Stimulated activated CD8-positive, alpha-beta memory T cell treated with anti-CD3 and anti-CD28 coated beads, Interleukin-7, amount 100 ng/mL, for 4 hours (primary cell): ENCODE measurements at places on chromosomes 1 and 21.

GRCh38 chr1:201371792-201372191, 5.7 kb downstream of the TNNT2 start:
- DNase-seq: no peak

- no peak for DNase-seq
These were observed 57.0 kb upstream of the TARBP1 start for GRCh38 chr1:234535763-234536515.

GRCh38 chr1:2391041-2391930, at the start of the genes MORN1 and RER1:
TSS of gene MORN1 (minus strand) at chr1:2391554. CDS start at chr1:2391533, 21 bp downstream.
TSS of gene RER1 (plus strand) at chr1:2391841. CDS start at chr1:2395791, 3,950 bp downstream.
- peak; percentile 95 for DNase-seq

DNA sequence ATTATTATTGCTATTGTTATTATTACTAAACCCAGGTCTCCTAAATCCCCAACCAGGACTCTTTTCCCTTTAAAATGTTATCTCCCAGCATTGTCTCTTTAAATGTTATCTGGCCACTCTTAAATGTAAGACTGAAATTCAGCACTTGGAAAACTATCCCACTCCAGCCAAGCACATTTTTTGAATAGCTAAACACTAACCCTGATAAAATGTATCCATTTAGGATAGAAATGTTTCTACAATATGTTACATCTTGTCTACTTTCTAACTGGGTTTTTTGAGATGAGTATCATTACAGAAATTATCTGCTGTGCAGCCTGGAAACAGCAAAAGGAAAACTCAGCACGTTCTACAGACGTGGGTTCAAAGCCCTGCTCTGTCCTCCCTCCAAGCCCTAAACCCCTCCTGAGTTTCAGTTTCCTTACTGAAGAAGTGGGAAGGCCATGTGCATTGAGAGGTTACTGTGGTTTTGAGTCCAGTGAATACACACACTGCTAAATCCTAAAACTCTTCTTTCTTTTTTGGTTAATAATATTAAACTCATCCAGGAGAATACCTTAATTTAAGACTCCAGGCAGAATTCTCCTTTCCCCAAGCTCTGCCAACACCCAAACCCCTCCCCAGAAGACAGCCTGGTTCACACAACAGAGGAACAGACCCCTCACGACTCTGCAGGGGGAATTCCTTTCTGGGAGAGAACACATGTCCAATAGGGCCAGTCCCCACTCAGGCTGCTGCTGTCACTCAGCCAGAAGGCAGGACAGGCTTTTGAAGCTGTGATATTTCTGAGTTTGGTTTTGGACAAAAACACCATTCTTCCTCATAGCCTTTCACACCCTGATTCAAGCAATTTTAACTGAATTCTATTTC, 41.9 kb downstream of the HIVEP3 start:
- no peak for DNase-seq

DNA sequence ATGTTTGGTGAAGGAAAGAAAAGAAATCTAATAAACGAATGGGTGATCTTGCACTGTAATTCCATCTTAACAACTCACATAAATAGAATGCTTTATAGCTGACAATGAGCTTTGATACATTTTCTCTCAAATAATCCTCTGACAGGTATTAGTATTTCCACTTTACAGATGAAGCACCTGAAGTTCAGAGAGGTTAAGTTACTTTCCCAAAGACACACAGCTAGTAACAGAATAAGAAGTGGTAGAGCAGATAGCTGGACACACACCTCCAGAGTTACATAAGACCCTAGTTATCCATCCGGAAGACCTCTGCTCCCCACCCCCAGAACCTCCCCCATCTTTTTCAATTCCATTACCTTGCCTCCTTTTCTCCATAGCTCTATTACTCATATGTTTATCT, 213.3 kb upstream of the ZC3H12A start:
- DNase-seq: no peak

GRCh38 chr1:194533641-194534040, 1347.2 kb upstream of the B3GALT2 start:
- DNase-seq: no peak

DNA sequence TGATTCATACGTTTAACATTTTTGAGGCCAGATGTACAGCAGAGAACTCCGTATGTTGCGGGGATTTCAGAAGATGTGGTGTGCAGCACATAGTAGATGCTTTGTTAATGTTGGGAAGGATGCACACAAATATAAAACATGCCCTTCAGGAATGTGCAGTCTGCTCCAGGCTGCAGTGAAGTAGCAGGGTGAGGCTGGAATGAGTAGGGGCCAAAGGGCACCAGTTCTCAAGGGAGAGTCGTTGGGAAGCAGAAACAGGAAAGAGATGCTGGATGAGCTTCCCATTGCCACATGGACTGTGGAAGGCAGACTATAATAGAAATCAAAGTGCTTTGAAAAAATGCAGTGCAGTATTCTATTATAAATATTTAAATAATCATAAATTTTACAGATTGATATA, 126.9 kb downstream of the NOS1AP start:
- DNase-seq: no peak

GRCh38 chr1:37240897-37241296, 206.6 kb upstream of the GRIK3 start:
- no peak for DNase-seq

GRCh38 chr1:203112475-203112874, 15.1 kb upstream of the ADORA1 start:
- no peak for DNase-seq
